ENCODE measurements at places on chromosomes 7 and 10.
A peak's percentile ranks its signal among the peaks of the same experiment; 100 is the strongest.

DNA sequence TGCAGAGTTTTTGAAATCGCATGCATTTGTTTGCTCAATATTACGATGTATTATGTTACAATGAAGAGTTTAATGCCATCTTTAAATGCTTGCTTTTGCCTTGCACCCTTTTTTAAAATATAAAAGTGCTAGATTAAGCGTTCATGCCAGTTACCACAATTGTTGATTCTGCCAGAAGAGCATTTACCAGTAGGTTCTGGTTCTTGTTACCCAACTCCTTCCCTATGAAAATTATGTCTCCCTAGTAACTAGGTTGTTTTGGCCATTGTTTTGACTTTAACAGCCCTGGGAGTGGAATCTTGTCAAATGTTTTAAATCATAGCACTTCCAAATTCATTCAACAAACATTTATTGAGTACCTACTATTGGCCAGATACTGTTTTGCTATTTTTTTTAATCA, 32.8 kb upstream of the CDK14 start:
- no peak for DNase-seq

DNA sequence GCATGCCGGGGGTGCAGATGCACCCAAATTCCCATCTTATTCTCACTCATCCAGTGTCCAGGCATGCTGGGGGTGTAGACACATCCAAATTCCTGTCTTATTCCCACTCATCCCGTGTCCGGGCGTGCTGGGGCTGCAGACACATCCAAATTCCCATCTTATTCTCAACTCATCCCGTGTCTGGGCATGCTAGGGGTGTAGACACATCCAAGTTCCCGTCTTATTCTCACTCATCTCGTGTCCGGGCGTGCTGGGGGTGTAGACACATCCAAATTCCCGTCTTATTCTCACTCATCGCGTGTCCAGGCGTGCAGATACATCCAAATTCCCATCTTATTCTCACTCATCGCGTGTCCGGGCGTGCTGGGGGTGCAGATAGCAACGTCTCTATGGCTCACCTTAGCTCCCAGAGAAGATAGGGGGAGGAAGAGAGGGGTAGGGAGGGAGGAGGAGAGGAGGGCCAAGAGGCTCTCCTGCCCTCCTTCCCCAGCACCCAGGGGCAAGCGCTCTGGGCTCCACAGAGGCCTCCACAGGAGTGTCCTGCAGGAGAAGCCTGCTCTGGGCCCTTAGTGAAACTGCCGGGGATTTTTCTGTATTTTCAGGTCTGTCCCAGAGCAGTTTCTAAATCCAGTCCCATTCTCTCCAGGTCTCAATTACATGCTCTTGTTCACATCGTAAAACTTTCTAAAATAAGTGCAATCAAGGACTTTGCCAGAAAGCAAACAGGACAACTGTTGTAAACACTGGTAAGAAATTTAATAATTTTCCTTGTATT, 210.8 kb downstream of the DIP2C start:
- no peak for DNase-seq

- DNase-seq, result peak; percentile 24
These were observed 99.5 kb downstream of the HIP1 start for GRCh38 chr7:75639071-75639885.

DNA sequence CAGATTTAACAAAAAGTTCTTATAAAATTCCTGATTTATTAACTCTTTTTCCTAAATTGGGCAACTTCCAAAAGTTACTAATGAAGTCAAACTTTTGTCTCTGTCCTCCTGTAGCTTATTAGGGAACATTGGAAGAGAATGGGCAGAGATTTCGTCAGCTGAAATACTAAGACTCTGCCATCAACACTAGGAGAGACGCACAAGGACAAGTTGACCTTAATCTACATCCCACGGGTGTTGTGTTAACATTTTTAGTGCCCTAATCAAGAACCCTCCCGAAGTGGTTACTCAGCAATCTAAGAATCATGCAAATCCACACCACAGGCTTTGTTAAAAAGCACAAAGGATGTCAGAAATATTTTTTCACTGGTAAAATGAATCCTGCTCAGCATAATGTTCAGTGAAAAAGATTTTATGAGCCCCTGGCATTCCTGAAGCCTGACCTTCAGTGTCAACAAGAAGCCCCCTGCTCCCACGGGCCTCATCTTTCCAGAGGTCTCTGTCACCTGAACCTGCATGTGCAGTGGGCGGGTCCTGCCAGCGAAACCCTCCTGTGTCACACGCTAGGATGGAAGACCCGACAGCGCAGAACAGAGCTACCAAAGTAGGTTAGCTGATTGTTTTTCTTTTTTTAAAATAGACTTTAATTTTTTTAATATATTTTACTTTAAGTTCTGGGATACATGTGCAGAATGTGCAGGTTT, 70.6 kb upstream of the AKR1E2 start:
- DNase-seq, result no peak

GRCh38 chr10:61438141-61438988, 14.8 kb downstream of the TMEM26 start:
- peak; percentile 48 for DNase-seq

GRCh38 chr7:54704851-54705250, 54.2 kb downstream of the SEC61G start:
- DNase-seq, result no peak

- no peak for DNase-seq
These were observed 29.1 kb upstream of the LBX1 start for GRCh38 chr10:101258179-101258885.
